ENCODE measurements at places on chromosomes 5 and 9.

DNA sequence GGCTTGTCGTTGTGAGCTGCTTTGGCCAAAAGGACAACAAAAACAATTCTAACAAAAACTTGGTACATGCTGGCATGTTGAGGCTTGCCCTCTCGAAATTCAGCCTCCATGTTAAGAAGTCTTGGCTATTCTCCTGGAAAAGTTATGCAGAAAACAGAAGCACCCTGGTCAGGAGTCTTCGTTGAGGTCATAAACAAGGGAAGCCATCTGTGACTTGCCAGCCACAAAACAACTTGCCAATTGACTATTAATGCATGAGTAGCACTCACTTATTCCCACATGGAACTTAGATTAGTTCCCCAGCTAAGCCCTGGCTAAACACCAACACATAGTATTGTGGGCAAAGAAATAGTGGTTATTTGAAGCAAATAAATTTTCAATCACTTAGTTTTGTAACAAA lies 521.0 kb upstream of the CHD1 start:
- DNase-seq, result no peak

GRCh38 chr5:129960831-129961230 lies 56.6 kb downstream of the CHSY3 start:
- no peak for DNase-seq

GRCh38 chr9:105877721-105878120 lies 183.4 kb downstream of the TMEM38B start:
- DNase-seq, result no peak

DNA sequence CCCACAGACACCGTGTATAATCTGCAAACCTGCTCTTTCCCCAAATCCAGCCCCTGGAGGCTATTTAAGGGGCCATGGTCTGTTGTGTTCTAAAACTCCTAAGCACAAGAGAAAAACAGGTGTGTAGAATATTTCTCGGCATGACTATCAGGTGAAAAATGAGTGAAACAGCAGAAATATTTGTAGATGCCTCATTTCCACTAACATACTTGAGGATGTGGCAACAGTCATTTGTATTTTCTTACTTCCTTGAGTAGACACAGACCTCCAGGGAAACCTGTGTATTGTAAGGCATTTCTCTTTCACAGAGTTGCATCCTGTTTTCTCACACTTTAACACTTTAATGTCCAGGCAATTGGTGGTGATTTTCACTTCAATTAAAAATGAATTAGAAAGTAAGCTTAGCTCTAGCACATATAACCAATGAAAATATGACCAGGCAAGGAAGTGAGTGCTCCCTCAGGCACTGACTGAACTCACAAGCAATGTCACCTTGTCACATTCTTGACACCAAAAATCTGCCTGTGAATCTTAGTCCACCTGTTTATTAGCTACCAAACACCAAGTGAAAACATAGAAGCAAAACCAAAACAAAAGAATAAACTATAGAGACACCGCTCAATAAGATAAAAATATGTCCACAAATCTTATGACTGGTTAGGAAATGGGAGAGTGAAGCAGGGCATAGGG lies 64.4 kb downstream of the DIRAS2 start:
- DNase-seq, result no peak

DNA sequence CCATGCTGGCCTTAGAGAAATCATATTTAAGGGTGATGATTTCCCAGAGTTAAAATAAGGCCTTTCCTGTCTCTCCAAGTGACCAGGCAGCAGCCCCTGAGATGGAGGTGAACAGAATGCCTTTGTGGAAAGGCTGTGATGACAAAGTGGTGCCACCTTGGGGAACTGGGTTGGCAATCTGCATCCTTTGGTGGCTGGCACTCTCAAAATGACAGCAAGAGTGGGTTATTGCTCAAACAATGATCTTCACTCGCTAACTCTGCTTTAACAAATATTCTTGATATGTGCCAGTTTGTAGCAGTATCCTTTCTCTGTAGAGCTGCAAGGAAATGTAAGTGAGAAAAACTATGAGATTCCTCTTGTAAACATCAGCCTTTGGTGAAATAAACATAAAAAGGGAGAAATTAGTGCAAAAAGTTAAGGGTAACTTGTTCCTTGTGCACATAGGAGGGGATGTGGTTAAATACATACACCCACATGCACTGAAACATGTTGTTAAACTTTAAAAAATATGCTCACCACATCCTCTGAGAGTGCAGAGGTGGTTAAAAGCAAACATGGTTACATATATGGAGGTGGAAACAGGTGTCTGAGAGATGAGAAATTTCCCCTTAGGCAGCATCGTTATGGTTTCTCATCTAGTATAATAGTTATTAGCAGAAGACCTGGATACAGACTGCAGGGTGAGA lies 373.4 kb upstream of the CTNND2 start:
- DNase-seq, result no peak

DNA sequence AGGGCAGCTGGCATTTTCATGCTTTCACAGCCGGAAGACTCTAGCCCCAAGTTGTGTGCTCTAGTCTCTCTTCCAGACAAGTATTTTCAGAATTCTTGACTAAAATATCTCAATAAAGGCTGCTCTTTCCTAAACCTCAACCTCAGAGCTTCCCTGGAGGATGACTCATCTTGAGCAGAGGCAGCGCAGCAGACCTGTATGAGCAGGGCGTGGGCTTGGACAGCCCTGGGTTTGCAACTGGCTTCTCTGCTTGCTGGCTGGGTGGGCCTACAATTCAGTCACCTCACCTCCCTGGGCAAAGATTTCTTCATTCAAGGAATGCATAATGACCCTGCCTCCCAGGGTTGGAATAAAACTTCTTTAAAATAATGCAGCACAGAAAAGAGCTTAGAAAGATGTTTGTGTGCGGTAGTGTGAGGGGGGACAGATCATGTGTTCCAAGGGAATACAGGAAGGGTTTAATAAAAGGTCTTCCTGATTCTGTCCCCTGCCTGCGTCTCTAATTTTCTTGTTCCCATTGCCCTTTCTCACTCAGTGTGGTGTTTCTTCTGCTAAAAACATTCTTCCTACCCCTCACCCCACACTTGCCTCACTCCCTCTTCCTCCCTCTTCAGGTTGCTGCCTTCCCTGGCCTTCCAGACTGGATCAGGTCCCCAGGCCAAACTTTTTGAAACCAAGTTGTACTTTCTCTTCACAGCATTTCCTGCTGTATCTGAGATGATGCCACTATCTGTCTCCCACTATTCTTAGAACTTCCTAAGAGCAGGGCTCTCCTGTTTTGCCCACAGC lies 39.4 kb upstream of the MAP1B start:
- DNase-seq, result no peak

- no peak for DNase-seq
Measured at GRCh38 chr9:16496908-16497307, 373.6 kb downstream of the BNC2 start.

DNA sequence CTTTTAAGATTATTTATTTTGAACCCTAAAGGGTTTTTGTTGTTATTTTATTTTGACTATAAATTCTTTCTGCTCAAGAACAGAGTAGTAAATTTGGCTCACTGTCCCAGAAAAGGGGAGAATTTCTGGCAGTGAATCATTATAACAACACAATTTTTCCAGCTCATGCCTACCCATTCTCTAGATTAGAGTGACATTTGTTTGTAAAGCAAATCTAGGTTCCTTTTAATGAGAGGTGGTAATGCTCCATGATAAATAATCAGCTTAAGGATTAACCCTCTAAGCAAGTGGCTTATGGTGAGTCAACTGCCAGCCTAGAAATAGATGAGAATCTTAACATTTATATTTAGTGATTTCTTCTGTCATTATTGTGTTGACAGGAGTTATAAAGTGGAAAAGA lies 409.2 kb downstream of the NFIB start:
- no peak for DNase-seq

DNA sequence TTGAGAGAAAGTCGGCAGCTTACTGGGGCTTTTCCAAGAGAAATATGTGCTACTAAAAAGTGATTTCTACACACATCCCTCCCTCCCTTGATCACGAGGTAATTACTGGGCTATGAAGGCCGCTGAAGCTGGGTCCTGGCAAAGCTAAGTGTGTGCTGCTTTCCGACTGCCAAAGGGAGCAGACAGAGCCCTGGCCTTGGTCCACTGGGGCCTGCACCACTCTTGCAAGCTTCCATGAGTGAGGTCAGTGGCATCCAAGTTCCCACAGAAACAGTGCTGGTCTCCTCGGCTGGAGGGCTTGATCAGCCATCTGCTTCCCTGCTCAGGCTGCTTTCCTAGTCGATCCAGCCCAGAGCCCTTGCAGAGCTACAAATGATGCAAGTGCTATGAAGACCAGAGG lies 154.8 kb upstream of the LHFPL2 start:
- no peak for DNase-seq

DNA sequence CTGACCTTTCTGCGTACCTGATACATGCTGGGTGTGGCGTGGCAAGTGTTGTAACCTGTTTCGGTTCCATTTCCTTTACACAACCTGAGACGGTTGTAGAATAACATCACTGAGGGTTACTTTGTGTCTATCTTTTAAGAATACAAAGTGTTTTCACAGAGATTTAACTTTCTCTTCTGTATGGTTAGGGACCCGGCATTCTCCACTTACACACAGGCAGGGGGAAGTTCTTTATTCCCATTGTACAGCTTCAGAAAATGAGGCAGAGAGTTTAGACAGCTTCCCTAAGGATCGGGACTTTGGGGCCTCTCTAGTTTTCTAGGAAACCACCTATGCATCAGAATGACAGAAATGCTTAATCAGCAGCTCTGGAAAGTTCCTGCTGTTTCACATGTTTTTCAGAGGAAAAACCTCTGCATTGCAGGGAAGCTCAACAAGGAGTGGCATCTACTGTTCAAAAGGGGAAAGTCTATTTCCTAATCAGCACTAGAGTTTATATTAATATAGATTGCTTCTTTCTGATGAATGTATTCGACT lies 41.3 kb downstream of the CAST start:
- DNase-seq, result no peak

- no peak for DNase-seq
Measured at GRCh38 chr5:102624405-102624804, 125.6 kb upstream of the SLCO6A1 start.

DNA sequence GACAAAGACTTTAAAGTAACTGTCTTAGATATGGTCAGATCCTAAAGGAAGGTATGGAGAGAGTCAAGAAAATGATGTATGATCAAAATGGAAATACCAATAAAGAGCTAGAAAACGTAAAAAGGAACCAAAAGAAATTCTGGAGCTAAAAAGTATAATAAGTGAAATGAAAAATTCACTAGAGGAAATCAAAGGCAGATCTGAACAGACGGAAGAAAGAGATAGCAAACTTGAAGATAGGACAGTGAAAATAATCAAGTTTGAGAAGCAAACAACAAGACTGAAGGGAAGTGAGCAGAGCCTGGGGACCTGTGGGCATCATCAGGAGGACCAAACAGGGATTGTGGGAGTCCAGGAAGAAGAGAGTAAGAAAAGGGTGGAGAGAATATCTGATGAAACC lies 115.4 kb downstream of the EHMT1 start:
- DNase-seq, result no peak

GRCh38 chr5:39652036-39652435 lies 227.3 kb upstream of the DAB2 start:
- no peak for DNase-seq

DNA sequence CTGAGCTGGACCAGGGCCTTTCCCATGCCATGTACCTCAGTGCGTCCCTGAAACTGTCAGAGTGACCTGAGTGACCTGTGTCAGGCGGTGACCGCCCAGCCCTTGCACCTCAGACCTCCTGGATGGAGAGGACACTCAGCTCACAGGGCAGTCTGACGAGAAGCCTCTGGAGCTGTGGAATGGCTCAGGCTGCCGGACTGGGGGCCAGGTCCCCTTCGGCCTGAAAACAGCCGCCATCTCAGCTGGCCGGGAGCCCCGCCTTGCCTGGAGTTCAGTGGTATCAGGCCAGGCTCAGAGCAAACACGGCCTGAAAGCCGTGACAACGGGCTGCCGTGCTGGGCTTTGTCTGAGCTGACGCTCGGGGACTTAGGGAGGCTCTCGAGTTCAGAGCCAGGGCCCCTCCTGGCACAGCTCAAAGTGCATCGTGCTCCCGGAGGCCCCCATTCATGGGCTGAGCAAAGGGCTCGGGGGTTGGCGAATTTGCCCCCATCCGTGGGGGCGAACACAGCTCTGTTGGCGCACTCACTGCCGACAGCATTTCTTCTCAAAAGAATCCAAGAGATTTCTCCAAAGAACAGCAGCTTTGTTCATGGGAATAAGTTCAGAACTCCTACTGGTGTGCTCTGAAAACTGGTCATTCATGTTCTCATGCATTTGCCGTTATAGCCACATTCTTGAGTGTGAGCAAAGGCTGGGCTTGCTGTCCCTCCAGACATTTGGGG lies 8.4 kb upstream of the SLC9A3 start:
- no peak for DNase-seq

GRCh38 chr5:60352992-60353599 lies 346.9 kb downstream of the DEPDC1B start:
- no peak for DNase-seq

DNA sequence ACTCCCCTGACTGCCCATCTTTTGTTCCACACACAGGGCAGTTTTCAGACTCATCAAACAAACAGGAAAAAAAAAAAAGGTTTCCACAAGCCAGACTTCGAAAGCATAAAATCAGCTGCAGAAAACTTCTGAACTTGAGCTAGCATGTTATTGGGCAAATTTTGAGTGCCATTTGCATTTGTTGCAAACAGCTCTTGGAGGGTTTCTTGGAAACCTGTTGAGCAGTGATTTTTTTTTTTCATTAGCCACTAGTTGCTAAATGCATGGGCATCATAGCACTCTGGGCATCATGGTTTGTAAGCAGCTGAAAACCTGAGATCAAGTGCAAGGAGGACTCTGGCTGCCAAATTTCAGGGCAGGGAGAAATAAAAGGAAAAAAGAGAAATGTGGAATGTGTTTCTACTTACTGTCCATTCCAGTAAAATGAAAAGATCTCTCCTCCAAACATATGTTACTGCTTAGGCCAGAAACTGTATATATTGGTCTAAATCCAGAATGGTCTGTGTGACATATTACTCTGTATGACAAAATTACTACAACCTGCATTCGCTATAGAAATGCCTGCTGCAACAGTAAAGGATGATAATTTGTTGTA lies 85.2 kb upstream of the SMIM23 start:
- no peak for DNase-seq

DNA sequence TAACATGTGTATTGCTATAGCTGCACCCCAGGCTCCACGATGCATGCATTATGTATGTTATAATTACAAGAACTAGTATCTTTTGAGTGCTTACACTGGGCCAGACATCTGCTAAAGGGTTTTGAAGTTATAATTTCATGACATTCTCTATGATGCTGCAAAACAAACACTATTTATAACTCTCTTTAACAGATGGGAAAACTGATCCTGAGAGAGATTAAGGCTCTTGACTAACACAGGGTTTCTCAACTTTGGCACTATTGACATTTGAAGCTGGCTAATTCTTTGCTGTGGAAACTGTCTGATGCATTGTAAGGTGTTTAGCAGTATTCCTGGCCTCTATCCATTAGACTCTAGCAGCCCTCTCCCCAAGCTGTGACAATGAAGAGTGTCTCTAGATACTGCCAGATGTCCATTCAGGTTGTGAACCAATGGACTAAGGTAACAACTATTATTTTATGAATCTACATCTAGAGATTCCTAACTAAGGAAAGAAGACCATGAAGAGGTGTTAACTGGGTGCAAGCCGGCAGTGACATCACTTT lies 258.6 kb downstream of the ASTN2 start:
- no peak for DNase-seq

- DNase-seq, result no peak
Measured at GRCh38 chr9:83633255-83633654, 10.3 kb downstream of the IDNK start.

Measured in renal cortex interstitium (tissue), 15 donors.